ENCODE measurements at places on chromosomes 1 and 21.

- DNase-seq: no peak
These were observed 733.9 kb upstream of the CHRM3 start for GRCh38 chr1:238652346-238652968.

- no peak for DNase-seq
These were observed 47.6 kb downstream of the SERTAD4 start for GRCh38 chr1:210280221-210280620.

DNA sequence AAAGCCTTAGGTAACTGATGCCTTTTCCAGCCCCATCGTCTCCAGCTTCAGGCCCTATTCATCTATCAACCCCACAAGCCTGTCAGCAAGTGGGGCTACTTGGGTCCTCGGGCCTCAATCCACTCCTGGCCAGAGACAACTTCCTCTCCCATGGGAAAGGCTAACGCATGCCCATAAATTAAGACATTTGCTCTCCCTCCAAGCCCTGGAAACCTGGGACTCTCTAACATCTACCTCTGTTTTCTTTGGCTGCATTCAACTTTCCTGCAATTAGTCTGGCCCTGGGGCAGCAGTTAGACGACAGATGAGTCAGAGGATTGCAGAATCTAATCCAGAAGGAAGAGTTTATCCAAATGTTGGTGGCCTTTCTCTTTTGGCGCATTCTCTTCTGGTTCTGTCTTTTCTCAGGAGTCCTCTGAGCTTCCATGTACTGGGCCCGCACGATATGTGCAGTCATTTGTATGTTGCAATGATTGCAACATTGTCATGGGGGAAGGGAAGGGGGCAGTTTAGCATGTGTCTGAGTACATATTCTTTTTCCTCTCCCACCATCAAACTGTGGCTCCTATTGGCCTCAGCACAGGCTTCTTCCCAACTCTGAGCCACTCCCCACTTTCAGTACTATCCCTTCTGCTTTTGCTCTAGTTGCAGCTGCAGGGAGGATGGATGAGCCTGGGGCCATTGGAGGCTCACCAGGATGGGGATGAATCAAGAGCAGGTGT lies 54.4 kb downstream of the NAV1 start:
- DNase-seq: no peak

DNA sequence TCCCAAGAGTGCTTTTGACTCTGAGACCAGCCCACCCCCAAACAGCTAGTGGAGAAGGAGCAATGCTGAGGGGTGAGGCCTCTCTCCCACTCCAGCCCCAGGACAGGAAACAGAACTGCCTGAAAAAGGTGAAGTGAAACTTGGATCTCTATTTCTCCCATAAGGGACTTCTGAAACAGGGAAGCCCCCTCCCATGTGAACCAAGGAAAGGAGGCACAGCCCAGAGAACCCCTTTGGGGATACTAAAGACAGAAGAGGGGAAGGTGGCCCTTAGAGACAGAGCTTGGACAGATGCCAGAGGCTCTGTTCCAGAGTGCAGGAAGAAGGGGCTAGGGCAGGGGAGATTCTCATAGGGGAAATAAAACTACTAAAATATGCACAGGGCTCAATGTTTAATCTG lies 2.9 kb downstream of the TNFAIP8L2 start:
- DNase-seq: no peak

DNA sequence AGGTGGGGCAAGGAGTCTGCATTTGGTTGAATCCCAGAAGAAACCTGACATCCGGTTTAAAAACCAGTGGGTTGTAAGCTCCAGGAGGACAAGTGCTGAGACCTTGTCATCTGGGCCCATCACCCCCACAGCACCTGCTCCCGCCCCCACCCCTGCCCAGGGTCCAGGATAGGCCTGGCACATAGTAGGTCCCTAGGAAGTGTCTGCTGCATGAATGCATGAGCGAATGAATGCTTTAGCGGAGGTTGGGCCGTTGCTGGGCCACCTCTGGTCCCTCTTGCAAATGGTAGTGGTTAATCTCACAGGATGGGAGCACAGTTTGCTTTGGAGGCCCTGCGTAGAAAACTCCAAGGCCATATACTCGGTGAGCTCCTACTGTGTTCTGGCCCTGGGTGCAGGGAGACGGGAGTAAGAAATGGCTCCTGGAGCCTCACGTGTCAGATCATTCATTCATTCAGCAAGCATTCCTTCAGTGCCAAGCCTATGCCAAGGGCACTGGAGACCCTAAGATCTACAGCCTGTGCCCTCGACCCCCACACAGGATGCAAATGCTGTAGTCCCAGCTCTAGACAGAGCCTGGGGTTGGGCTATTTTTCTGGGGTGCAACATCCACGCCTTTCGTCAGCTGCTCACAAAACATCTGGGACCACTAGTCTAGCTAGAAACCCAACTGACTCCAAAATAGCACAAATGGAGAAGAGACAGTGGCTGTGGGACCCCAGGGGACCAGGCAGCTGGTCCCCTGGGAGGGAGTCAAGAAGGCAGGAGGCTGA lies 28.9 kb downstream of the EPHA2 start:
- DNase-seq: no peak

GRCh38 chr1:24806588-24806987 lies 61.3 kb downstream of the CLIC4 start:
- DNase-seq: no peak

DNA sequence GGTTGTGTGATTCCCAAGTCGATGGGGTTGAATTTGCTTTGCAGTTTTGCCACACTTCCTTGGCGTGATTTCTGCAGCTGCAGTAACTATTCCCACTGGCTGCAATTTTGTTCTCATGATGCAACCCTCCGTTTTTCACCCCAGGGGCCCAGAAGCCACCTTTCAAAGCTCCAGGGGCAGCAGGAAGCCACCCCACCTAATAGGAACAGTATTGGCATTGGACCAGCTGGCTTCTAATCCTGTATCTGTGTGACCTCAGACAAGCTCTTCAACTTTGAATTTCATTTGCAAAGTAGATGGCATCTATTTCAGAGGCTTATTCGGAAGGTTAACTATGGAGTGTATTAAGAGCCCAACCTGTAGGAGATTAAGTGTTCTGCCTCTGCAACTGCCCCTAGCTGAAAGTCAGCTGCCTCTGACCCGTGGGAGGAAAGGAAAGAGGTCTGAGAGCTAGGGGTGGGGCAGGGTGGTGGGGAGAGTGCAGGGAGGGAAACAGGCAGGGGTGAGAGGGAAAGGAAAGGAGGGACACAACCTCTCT lies 12.6 kb downstream of the C1orf115 start:
- DNase-seq: no peak

Measured in C1 segment of cervical spinal cord (tissue), 14 donors.